ENCODE measurements at places on chromosomes 7 and 10.

DNA sequence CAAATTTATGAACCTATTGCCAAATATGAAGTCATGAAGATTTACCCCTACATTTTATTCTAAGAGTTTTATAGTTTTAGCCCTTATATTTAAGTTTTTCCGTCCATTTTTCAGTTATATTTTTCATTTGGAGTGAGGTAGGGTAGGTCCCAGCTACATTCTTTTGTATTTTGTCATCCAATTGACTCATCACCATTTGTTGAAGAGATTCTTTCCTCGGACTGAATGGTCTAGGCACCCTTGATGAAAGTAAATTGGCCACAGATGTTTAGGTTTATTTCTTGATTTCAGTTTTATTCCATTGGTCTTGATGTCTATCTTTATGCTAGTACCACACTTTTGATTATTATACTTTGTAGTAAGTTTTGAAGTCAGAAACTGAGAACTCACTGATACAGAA lies 22.7 kb downstream of the CYP2C19 start:
- no peak for DNase-seq

- DNase-seq, result no peak
Measured at GRCh38 chr10:34092891-34093290, 722.2 kb downstream of the PARD3 start.

- DNase-seq, result no peak
Measured at GRCh38 chr7:26868841-26869495, 4.6 kb upstream of the SKAP2 start.

DNA sequence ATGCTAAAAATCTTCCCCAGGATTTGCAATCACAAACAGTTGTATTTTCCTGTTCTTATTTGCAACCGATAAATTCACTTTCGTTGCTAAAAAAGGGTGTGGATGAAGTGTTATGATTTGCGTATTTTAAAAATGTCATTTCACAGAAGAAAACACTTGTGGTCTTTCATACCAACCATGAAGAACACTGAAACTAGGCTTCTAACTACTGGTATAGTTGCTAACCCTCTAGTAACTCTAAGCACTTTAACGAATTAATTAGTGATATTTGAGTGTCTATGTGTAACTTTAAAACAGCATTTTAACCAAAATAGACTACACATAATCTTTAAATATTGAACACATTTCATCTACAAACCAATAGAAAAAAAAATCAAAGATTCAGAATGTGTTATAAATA lies 188.1 kb upstream of the PTN start:
- no peak for DNase-seq

GRCh38 chr7:93890464-93891068 lies at the start of gene TFPI2:
TFPI2 (minus strand) TSS chr7:93890753; CDS start chr7:93890678, 75 bp downstream.
- peak; percentile 47 for DNase-seq

GRCh38 chr7:102024769-102025391 lies 207.5 kb downstream of the CUX1 start:
- no peak for DNase-seq

GRCh38 chr10:79471776-79472175 lies 26.4 kb upstream of the ZCCHC24 start:
- no peak for DNase-seq

GRCh38 chr7:22109761-22110160 lies 164.1 kb upstream of the CDCA7L start:
- peak; percentile 44 for DNase-seq

DNA sequence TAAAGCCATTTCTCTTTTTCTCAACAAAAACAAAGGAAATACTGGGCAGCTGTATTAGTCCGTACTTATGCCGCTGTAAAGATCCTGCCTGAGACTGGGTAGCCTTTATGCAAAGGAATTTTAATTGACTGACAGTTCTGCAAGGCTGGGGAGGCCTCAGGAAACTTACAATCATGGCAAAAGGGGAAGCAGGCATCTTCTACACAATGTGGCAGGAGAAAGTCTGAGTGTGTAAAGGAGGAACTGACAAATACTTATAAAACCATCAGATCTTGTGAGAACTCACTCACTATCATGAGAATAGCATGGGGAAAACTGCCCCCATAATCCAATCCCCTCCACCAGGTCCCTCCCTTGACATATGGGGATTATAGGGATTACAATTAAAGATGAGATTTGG lies 264.3 kb downstream of the SEMA3A start:
- no peak for DNase-seq

DNA sequence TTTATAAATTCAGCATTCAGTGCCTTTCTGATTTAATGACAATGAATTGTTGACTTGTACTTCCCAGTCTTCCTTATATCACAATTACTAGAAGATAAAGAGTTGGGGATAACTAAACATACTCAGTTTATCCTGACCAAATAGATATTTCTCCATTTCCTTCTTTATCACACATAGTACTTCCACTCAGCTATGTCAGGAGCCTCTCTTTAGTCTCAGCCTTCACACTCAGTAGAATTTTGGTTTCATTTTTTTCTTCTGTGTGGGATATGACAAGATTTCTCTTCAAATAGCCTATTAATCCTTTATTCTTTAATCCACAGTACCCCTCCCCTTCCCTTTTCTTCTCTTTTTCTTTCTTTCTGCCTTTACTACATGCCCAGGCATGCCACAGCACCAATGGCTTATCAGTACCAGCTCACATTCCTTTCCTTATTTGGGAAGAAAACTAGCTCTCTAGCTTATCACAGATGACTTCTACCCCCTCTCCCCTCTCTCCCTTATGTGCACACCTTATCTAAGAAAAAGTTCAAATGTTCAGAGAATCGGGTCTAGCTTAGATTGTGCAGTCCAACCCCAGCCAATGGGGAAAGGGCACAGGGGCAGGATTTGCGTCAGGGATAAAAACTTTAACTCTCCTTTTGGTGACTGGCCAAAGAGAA lies 109.0 kb downstream of the PHF14 start:
- DNase-seq, result no peak

DNA sequence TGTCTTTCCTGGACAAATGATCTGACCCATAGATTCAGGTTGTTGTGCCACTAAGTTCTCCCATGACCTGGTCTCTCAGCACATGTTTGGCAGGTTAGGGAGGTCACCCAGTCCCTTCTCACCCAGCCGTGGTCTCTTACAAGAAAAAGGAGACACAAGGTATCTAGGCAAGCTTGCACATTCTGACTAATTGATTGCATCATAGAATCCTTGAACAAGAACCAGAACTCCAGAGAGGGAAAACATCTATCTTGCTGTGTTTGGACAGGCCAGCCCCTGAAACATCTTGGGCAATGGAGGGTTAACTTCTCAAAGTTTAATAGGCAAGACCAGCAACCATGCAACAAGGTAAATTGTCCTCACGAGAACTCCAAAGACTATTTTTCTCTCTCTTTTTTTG lies 8.5 kb upstream of the HK1 start:
- DNase-seq, result no peak

DNA sequence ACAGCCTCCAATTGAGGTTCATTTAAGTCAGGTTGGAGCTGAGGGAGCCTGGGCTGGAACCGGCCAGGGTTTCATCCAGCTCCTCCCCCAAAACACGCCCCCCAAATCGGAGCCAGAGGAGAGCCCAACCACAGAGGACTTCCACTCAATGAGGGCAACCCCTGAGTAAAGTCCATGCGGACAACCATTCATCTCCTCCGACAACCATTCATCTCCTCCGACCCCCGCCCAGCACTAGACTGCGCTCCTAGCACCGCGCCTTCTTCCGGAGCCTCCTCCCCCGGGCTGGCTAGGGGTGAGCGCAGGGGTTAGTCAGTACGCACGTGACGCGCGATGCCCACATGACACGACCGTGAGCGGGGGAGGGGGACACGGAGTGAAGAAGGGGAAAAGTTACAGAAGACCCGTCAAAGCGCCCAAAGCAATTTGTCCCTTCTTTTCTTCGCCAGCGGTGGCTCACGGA lies 1.4 kb downstream of the MAGI2 start:
- DNase-seq, result peak; percentile 92

All from lung (tissue), 17 donors.